ENCODE measurements at places on chromosomes 12 and 14.

DNA sequence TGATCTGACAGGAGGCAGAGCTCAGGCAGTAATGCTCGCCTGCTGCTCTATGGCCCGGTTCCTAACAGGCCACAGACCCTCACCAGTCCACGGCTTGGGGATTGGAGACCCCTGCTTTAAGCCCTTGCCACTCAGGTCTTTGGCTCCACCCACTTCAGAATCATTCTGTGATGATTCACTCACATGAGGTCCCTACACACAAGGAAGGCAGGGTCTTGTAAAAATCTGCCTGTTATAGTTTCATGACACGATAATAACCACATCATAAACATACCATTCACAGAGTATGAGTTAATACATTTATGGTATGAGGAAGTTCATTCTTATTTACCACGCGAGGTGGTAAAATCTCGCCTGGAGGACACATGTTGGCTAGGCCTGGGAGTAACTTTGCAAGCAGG lies 29.0 kb upstream of the MAX start:
- no peak for DNase-seq

DNA sequence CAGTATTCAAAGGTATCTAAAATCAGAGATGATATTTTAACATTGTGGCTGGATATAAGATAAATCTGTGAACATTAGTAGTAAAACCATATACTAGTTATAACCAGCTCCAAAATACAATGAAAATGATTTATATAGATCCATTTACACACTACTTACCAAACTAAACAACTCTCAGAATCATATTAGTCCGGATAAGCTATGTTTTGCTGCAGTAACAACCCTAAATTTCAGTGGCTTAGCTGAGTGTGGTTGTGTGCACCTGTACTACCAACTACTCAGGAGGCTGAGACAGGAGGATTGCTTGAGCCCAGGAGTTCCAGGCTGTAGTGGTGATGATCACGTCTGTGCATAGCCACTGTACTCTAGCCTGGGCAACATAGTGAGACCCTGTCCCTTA lies 23.8 kb downstream of the ZDHHC17 start:
- no peak for DNase-seq

GRCh38 chr12:112350593-112351592 lies 31.3 kb downstream of the HECTD4 start:
- DNase-seq: no peak

DNA sequence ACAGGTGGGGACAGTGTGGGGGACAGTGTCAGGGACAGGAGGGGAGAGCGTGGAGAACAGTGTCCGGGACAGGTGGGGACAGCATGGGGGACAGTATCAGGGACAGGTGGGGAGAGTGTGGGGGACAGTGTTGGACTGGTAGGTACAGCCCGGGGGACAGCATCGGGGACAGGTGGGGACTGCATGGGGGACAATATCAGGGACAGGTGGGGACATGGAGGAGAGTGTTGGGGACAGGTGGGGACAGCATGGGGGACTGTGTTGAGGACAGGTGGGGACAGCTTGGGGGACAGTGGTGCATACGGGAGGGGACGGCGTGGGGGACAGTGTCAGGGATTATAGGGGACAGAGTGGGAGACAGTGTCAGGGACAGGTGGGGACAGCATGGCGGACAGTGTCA lies 212.3 kb downstream of the TMEM121 start:
- no peak for DNase-seq

- DNase-seq: no peak
These were observed 2.2 kb downstream of the DPF3 start for GRCh38 chr14:72891666-72892102.

GRCh38 chr12:130382818-130383217 lies 45.1 kb downstream of the PIWIL1 start:
- DNase-seq: no peak

DNA sequence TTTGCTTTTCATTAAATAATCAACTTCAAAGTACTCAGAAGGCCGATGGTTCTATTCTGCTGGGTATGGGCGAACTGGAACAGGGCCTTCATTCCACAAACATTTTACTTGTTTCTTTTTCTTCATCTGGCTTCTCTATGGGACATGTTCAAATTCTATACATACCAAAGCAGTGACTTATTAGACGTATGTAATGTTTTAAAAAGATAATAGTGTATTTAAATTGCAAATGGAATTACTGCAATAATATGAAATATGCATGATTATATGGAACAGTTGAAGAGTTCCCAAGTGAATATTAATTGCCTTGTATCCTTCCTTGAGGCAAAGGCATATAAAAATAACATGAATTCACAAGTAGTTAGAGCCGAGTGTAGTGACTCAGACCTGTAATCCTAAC lies 75.5 kb downstream of the FAR2 start:
- no peak for DNase-seq

GRCh38 chr14:95327558-95328374 lies 8.1 kb upstream of the CLMN start:
- DNase-seq: no peak

DNA sequence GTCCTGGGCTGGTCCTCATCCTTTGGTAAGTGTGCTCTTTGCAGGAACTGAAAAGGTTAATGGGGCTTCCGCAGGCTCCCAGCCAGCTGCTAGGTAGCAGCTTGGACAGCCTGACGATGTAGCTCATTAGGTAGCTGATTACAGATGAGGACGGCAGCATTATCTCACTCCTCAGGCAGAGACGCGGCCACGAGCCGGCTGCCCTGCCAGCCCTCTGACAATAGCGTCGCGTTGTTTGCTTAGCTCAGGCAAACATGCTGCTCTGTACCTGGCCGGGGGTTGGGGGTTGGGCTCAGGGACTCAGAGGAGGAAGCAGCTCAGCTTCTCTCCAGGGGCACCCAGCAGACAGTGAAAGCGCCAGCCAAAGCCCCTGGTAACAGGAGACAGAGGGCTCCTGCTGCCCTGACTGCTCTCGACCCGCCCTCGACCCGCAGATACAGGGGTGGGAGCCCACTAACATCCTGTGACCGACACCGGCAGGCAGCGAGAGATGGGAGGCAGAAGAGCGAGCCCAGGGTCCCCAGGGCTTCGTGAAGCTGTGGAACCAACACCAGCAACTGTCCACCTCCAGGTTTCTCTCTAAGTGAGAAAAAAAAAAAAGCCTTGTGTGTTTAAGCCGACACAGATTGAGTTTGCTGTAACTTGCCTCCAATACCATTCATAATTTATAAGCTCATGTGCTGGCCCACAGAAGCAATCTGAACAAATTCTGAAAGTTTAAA lies 53.4 kb upstream of the DLK1 start:
- no peak for DNase-seq

GRCh38 chr12:16884056-16884455 lies 278.1 kb upstream of the LMO3 start:
- no peak for DNase-seq

- DNase-seq: no peak
These were observed 377.8 kb upstream of the SFSWAP start for GRCh38 chr12:131333136-131333535.

GRCh38 chr12:52333321-52333720 lies 12.1 kb upstream of the KRT83 start:
- no peak for DNase-seq

- DNase-seq: no peak
These were observed 653 bp upstream of the IFI27 start for GRCh38 chr14:94109915-94110250.

GRCh38 chr12:24172031-24172772 lies 222.7 kb upstream of the SOX5 start:
- DNase-seq: no peak

DNA sequence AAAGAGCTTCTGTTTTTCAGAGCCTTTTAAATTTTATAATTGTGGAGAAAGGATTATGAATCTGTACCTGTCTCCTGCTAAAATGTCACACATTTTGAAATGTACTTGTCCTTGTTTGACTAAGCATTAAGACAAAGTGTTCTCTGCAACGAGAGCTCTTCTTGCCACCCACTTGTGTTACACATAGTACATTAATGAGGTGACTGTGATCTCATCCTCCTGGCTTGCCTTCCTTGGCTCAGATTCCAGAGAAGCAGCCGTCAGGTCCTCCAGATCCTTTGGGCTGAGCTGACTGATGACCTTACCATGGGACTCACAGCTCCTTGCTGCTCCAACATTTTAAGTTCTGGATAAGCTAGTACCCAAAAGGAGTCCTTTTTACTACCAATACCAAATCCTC lies 81.4 kb downstream of the BBS10 start:
- DNase-seq: no peak

- DNase-seq: no peak
These were observed 679.2 kb downstream of the RPL10L start for GRCh38 chr14:45972416-45972815.

- no peak for DNase-seq
These were observed 72.0 kb downstream of the NCOR2 start for GRCh38 chr12:124495194-124495983.

DNA sequence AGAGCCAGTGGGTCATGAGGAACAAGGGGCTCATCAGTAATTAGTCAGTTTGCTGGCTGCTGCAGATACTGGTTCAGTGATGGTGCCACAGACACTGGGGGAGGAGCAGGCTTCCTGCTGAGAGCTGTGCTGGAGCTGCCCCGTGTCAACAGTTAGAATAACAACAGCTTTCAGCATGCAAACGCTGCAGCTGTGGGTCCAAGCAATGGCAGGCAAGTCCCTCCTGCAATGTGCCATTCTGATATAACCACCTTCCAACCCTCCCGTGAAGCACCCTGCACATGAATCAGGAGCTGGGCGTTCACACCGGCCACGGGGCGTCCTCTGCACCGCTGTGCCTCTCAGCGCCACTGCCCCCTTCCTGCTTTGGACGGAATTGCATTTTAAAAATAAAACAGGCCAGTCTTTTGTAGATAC lies 258.4 kb upstream of the SFSWAP start:
- DNase-seq: peak; percentile 43

DNA sequence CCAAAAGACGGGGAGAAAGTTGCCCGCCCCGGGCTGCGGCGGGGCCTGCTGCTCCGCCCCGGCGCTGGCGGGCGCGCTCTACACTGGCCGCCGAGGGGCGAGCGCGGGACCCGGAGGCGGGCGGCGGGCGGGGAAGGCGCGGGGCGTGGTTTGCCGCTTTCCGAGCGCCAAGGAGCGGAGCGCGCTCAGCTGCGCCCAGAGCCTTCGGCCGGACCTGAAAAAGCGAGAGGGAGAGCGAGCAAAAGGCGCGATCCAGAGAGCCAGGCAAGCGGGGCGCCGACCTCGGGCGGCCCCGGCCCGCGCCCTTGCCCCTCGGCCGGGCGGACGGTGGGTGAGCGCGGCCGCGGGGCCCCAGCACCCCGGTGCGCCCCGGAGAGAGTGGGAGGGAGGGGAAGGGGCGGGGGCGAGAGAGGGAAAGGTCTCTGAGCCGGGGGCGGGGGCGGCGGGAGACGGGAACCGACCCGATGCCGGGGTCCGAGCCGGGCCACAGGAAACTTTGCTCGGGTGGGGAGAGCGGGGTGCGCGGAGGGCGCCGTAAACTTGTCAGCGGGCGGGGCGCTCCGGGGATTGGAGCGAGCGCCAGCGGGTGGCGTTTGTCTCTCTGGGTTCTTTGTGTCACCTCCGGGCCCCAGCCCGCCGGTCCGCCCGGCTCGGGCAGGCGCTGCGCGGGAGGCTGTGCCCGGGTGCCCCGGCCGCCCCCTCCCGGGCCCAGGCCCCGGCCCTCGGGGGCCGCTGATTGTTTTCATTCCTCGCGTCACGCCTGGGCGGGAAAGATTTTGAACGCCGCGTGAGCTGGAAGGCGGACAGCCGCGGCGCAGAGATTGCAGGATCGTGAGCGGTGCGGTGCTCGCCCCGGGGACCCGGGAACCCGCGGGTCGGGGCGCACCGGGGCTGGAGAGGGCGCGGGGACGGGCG lies at the start of gene SYNE2:
Gene SYNE2 (plus strand): TSS at position 188 of the 915 bp plus-strand sequence. CDS start 56,145 bp downstream, outside the sequence.
- DNase-seq: peak; percentile 86

DNA sequence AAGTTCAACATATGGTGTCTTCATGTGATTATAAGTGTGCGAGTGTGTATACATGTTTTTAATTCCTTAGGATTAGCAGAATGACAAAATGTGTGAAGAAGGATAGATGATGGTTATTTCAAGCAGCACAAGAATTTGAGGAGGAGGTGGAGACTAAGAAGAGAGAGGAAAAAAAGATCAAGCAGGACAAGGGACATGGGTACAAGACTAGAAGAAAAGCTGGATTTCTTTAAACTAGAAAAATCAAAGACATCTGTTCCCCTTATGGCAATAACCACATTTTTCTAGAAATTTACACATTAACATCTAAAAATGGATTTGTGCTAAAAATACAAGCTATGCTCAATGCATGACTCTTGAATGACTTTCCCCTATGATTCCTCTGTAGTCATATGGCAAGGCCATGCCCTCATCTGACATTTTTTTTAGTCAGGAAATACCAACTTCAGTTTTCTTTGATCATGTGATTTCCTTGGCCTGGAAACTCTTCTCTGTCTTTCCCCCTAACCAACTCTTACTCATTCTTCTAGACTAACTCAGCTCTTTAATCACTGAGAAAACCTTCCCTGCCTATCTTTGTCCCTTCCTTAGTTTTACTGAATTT lies 435.8 kb downstream of the NRXN3 start:
- DNase-seq: no peak

DNA sequence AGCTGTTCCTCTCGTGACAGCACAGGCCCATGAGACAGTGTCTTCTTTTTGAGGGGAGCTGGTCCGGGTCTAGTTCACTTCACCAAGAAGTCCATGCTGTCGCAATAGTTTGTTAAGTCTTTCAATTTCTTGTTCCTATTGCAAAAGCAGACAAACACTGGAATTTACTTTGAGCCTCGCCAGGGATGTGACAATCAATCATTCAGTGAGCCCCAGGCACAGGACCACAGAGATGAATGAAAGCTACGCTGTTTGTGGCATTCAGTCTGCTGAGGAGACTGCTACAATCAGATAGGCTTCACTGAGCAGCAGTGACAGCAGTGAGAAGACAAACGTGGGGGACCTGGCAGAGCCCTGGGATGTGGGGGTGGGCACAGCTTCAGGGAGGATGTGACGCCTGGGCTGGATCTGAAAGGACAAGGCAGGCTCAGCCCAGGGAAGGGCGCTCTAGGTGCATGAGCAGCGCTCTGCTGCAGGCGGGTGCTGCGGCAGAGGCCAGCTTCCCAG lies 35.5 kb downstream of the TCTN1 start:
- no peak for DNase-seq

GRCh38 chr12:14225064-14225463 lies 140.4 kb upstream of the ATF7IP start:
- no peak for DNase-seq

DNA sequence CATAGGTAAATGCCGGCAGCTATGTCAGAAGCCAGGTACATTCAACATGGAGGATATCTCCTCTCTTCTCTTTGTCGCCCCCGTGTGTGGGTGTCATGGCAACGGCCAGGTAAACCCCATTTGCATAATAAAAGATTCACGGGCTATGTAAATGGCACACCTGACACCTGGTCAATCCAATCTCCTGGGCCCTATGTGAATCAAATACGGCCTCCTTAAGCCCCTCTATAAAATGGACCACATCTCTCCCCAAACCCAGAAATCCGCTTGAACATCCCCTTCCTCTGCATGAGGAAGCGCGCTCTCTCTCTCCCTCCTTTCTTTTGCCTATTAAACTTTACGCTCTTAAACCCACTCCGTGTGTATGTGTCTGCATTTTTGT lies 363.7 kb downstream of the SOX5 start:
- DNase-seq: no peak

- DNase-seq: no peak
These were observed 374.2 kb downstream of the NAV3 start for GRCh38 chr12:78204926-78205325.
